Vagina (tissue), 2 donors: ENCODE measurements at places on chromosomes 5 and 9.

DNA sequence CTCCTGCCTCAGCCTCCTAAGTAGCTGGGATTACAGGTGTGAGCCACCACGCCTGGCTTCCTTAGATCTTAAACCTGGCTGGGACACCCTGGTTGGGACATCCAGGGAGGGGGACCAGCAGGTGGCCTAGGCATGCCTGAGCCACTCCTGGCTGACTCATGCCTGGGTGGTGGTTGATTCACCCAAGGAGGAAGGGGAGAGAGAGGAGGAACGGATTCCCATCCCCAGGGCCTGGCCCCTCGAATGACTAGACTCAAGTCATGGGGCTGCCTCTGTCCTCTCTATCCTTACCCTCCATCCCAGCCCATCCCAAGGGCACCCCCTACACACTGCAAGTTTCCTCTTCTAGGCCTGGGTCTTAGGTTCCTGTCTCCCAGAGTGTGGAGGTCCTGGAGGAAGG lies 12.7 kb downstream of the EEIG1 start:
- peak overlapping the region; percentile 96 for H3K27ac ChIP-seq
- no peaks in the 10 kb centered on the region for H3K36me3 ChIP-seq
- H3K4me1 ChIP-seq: peaks cover 100% of the 10 kb centered on the region
- H3K27me3 ChIP-seq: no peaks in the 10 kb centered on the region

DNA sequence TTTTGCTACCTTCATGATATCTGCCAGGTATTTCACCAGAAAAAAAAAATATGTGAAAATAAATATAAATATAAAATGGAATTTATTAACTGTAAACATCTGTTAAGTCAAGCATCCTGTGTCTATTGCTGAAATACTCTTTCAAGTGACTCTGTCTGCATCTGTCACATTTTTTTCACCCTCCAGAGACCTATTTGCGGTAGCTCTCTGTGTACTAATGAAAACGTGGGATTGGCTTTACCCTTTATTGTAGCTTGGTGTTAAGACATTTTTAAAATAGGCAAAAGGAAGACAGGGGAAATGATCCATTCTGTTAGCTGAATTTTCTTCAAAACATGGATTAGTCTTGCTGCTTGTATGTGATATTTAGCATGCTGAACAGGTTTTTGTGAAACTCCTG lies 536.0 kb upstream of the WWC1 start:
- H3K36me3 ChIP-seq: no peaks in the 10 kb centered on the region
- H3K27ac ChIP-seq: no peak overlapping the region
- H3K4me1 ChIP-seq: no peaks in the 10 kb centered on the region
- H3K27me3 ChIP-seq: no peaks in the 10 kb centered on the region

GRCh38 chr5:170173647-170174046 lies 59.1 kb upstream of the C5orf58 start:
- no peak overlapping the region for H3K4me3 ChIP-seq
- H3K27ac ChIP-seq: no peak overlapping the region
- H3K4me1 ChIP-seq: no peaks in the 10 kb centered on the region
- DNase-seq: no peak
- no peaks in the 10 kb centered on the region for H3K36me3 ChIP-seq

DNA sequence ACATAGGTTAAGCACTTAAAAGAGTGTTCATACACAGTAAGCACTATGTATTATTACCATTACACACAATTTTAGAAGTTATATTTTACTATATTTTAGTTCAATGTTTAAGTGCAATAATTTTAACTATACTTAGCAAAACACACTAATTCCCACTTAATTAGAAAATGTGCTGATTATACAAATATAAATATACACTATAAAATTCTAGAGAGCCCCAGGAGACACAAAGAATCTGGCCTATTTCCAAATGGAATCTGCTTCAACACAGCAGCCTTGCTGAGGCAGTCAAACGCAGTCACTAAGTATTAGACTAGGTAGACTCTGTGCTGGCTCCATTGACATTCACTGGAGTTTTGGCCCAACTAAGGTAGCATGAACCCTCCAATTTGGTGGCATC lies 160.9 kb downstream of the CETN3 start:
- no peak overlapping the region for H3K4me3 ChIP-seq
- DNase-seq: no peak
- H3K36me3 ChIP-seq: no peaks in the 10 kb centered on the region
- no peaks in the 10 kb centered on the region for H3K4me1 ChIP-seq
- no peaks in the 10 kb centered on the region for H3K27me3 ChIP-seq

- DNase-seq: no peak
- no peaks in the 10 kb centered on the region for H3K27me3 ChIP-seq
- no peak overlapping the region for H3K27ac ChIP-seq
- peaks cover 16% of the 10 kb centered on the region for H3K4me1 ChIP-seq
- no peaks in the 10 kb centered on the region for H3K36me3 ChIP-seq
Observed at GRCh38 chr5:107342371-107342770, 328.4 kb downstream of the EFNA5 start.

DNA sequence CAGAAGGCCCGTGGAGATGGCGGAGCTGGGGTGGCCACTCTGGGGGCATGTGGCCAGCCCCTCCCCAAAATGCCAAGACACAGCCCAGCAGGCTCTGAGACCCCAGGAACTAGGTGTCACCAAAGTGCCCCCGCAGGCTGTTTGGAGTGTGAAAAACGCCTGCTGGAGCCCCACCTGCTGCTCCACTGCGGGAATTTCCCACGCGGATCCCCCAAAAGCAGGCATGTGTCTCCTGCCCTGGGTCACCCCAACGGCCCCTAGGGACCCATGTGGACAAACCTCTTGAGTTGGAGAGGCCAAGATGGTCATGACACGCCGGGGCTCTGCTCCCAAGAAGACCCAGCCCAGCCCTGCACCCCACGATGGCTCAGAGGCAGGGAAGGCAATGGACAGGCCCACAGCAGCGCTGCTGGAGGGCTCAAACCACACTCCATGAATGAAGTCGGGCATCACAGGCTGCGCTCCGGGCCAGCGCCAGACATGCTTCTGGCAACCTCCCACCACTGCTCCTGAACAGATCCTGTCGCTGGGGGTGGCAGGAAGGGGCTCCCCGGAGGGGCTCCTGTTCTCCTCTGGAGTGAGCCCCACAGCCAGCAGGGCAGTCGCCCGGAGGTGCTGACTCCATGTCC lies 15.3 kb downstream of the NOTCH1 start:
- DNase-seq: no peak
- H3K27me3 ChIP-seq: no peaks in the 10 kb centered on the region
- H3K4me3 ChIP-seq: no peak overlapping the region

- no peak for DNase-seq
- H3K36me3 ChIP-seq: no peaks in the 10 kb centered on the region
- peaks cover 11% of the 10 kb centered on the region for H3K4me1 ChIP-seq
- H3K4me3 ChIP-seq: no peak overlapping the region
- no peaks in the 10 kb centered on the region for H3K27me3 ChIP-seq
Observed at GRCh38 chr9:85425153-85425611, 316.6 kb downstream of the AGTPBP1 start.

DNA sequence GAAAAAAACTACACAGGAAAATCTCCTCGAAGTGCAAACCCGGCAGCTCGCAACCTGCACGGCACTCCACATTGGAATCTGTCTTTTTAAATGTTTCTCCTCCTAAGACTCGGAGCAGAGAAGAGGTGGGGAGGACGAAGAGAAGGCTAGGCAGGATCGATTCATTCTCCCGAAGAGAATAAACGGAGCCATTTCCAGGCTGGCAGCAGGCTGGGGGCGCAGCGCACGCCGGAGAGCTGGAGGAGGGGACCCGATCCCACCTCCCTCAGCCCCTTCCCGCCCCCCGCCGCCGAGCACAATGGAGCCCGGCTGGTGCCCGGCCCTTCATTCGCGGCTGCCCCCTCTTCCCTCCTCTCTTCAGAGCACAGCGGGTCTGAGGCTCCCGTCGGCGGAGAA lies 628 bp downstream of the HOMER1 start:
- no peak for DNase-seq
- H3K4me3 ChIP-seq: peak overlapping the region; percentile 82
- no peaks in the 10 kb centered on the region for H3K36me3 ChIP-seq
- H3K27ac ChIP-seq: peak overlapping the region; percentile 98
- H3K27me3 ChIP-seq: no peaks in the 10 kb centered on the region

DNA sequence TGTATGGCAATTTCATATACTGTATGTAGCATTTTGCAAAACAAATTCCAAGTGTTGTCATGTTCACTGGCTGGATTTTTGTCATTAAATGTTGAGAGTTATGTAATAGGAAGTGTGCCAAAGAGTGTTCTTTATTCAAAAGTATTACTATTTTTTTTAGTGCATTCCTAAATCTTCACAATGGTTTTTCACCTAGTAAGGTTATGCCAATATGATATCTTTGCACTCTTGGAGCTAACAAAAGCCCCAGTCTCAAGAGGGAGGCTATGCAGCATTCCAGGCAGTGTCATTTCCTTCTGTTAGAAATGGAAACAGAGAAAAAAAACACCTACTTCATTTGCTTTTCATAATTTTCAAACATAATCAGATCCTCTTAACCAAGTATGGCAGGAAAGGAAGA lies 5.1 kb upstream of the SSBP2 start:
- H3K27me3 ChIP-seq: no peaks in the 10 kb centered on the region
- no peak for DNase-seq
- H3K4me1 ChIP-seq: peaks cover 36% of the 10 kb centered on the region
- H3K36me3 ChIP-seq: no peaks in the 10 kb centered on the region
- H3K27ac ChIP-seq: peak overlapping the region; percentile 27

- no peak overlapping the region for H3K4me3 ChIP-seq
- peaks cover 50% of the 10 kb centered on the region for H3K4me1 ChIP-seq
- H3K27ac ChIP-seq: peak overlapping the region; percentile 81
Observed at GRCh38 chr5:180786531-180787398, 15.8 kb downstream of the MGAT1 start.

- no peak overlapping the region for H3K4me3 ChIP-seq
- no peaks in the 10 kb centered on the region for H3K27me3 ChIP-seq
Observed at GRCh38 chr9:115357821-115358220, 239.9 kb upstream of the TNC start.

- H3K4me3 ChIP-seq: no peak overlapping the region
- DNase-seq: no peak
- H3K4me1 ChIP-seq: no peaks in the 10 kb centered on the region
Observed at GRCh38 chr9:73474625-73475024, 323.0 kb downstream of the ANXA1 start.

GRCh38 chr5:139998837-139999236 lies 44.3 kb downstream of the NRG2 start:
- no peaks in the 10 kb centered on the region for H3K4me1 ChIP-seq
- H3K27ac ChIP-seq: no peak overlapping the region
- H3K27me3 ChIP-seq: no peaks in the 10 kb centered on the region
- no peak for DNase-seq
- H3K36me3 ChIP-seq: no peaks in the 10 kb centered on the region
- no peak overlapping the region for H3K4me3 ChIP-seq

DNA sequence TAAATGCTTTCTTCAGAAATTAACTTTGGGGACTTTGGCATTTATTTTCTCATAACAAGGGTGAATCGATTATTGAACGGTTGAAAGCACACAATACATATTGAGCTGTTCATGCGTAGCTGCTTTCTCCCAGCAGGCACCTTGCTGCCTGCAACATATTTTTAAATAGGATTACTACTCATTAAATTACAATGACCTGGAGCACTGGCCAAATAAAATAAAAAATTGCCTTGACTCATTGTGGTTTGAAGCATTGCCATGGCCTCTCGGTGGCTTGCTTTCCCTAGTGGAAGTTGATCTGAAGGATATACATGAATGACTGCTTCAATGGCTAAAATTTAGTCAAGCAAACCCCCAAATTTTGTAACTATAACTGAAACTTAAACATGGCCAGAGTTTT lies 181.6 kb upstream of the NUDT12 start:
- no peak overlapping the region for H3K27ac ChIP-seq
- H3K27me3 ChIP-seq: no peaks in the 10 kb centered on the region
- DNase-seq: no peak
- H3K4me1 ChIP-seq: peaks cover 11% of the 10 kb centered on the region
- H3K4me3 ChIP-seq: no peak overlapping the region
- H3K36me3 ChIP-seq: no peaks in the 10 kb centered on the region

GRCh38 chr5:112063856-112064255 lies 306.9 kb upstream of the NREP start:
- no peak overlapping the region for H3K27ac ChIP-seq
- H3K4me3 ChIP-seq: no peak overlapping the region
- no peak for DNase-seq
- no peaks in the 10 kb centered on the region for H3K36me3 ChIP-seq
